ENCODE measurements at places on chromosomes 5 and 9.

DNA sequence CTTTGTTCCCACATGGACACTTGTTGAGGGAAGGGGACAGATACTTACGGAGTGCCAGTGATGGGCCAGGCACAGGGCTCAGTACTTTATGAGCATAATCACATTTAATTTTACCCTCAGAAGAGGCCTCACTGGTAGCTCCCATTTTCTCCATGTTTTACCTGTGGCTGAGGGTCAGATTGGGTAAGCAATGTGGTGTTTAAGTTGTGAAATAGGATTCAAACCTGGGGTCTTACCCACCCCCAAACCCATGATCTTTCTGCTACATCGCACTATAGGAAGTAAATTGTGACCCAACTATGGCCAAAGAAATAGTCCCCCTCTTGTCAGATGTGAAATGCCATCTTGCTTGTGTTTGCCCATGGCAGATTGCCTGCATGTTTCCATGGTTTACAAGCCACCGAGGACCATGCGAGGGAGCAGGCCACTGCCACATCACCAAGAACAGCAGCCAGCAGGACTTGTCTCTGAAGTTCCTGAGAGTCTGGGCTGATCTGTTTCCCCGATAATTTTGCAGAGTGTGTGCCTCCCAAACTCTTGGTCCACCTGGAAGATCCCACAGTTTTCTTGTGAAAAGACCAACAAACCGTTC, 95.4 kb downstream of the MACROH2A1 start:
- no peak for DNase-seq

DNA sequence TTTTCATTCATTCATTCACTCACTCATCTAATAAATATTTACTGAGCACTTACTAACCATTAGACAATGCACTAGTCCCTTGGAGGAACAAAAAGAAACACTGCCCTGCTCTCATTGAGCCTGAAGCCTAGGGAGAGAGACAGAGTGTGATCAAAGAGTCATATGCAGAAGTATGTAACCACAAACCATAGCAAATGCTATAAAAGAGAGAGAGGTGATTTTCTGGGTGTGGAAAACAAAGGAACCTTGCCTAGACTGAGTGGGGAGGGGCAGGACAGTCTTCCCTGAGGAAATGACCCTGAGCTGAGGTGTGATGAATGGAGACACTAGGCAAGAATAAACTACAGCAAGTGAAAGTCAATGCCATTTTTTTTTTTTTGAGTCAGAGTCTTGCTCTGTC, 10.8 kb upstream of the ADRA1B start:
- DNase-seq: no peak

- DNase-seq: no peak
Measured at GRCh38 chr9:109471475-109472393, 26.4 kb downstream of the PTPN3 start.

DNA sequence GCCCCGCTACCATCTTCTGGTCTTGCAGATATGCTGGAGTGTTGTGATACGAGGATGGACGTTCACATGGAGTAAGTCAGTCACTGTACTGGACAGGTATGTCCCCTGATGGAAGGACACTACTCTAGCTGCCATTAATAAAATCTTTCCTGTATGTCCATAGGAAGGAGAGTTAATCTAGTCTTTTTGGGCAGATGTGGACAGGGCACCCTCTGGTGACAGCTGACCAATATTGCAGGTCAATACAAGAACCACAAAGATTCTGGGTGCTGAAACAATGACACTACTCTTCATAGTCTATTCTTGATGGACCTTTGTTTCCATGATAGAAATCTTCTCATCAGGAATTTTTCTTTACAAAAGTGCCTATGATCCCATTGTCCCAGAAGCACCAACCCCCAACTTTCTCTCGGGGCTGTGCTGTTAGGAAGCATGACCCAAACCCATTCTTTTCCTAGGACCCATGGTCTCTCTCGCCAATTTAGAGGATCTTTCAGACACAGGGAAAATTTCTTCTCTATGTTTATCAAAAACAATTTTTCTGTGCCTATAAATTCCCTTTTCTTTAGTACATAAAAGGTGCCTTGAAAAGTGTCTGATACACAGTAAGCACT, 376.9 kb downstream of the DTWD2 start:
- DNase-seq: no peak

GRCh38 chr5:177988989-177989625, 6.9 kb downstream of the PROP1 start:
- DNase-seq: no peak

GRCh38 chr5:83253720-83254119, 176.4 kb downstream of the XRCC4 start:
- no peak for DNase-seq

- no peak for DNase-seq
Measured at GRCh38 chr5:82405618-82406204, 127.6 kb upstream of the RPS23 start.

DNA sequence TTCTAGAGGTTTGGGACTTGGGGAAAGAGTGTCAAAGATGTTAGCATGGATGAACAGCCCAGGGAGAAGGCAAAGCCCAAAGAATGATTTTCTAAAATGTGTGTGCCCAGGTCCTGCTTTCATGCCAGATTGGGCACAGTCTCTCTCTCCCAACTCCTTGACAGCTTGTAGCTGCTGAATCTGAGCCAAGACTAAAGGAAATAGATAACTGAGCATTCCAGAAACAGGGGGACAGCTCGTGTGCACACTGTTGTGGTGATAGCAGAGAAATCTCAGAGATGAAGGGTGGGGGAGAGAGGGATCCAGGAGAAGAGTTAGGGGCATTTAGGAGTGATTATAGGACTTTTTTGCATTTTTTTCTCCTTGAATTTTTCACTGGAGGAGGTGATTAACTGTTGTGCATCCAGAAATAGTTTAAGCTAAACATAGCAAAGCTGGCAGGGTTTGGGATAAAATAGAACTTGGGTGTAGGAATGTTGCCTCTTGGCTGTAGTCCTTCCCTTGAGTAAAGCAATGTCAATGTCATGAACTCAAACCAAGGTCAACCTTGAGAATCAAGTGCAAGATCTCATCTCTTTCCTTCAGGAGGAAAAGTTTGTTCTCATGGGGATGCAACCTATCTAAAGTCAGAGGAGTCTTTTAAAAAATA, 245.9 kb downstream of the SH3GL2 start:
- no peak for DNase-seq

GRCh38 chr5:180135128-180135955, 63.8 kb upstream of the RNF130 start:
- peak; percentile 21 for DNase-seq

- DNase-seq: no peak
Measured at GRCh38 chr5:164202338-164202737, 696.9 kb downstream of the MAT2B start.

- no peak for DNase-seq
Measured at GRCh38 chr9:136127313-136127712, 8.6 kb upstream of the TMEM250 start.

- no peak for DNase-seq
Measured at GRCh38 chr5:129244478-129244877, 149.9 kb downstream of the ISOC1 start.

DNA sequence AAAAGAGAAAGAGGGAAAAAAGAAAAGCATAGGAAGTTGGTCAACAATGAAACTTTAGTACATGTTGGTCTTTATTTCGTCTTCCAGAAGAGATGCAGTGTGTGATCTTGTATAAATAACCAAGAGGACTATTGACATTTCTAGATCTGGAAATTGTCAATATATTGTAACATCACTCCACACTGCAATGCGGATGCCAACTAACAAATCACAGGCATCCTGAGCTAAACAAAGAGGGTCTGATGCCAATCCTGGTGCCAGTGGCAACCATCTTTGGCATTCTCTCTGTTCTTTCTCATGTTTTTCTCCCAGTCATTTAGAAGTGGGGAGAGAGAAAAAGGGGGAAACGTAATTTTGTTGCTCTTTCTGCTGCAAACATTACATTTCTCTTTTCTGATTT, 9.7 kb downstream of the NFIB start:
- no peak for DNase-seq

DNA sequence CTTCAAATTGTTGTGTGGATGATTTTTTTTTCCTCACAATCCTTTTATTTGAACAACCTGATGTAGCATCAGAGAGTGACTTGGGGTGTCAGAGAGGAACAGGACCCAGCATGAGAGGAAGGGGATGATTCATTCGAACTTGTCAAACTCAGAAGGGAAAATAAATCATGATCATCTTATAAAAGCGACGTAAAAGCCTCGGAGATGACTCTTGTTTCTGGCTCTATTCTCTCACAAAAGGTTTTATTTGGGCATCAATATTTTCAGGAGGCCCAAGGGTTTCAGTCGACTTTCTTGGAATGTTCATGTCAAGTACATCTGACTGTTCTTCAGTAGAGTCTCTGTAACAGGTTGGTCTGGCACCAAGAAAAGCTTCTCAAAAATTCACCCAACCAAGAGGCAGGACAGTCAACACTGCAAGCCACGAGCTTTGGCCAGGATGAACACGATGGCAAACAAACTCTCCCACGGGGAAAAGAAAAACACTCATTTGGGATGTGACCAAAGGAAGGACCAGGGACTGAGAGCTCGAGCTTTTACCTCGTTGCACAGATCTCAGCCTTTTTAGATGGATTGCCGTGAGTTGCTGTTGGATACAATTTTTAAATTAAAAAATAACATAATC, 55.1 kb downstream of the ANKH start:
- DNase-seq: no peak

DNA sequence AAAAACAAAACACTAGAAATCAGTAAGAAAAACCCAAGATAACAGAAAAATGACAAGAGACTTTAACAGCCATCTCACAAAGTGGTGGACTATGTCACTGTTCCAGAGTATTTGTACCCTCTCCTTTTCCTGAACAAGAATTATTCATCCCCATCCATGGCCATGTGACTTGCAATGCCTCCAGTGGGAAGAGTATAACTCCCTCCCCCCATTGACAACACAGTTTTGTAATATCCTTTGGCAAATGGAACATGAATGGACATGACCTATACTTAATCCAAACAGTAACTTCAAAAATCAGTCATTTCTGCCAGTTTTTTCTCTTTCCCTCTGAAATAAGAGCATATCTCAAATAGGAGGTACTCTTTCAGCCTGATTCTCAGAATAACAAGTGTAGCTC, 33.9 kb downstream of the PTBP3 start:
- DNase-seq: no peak

DNA sequence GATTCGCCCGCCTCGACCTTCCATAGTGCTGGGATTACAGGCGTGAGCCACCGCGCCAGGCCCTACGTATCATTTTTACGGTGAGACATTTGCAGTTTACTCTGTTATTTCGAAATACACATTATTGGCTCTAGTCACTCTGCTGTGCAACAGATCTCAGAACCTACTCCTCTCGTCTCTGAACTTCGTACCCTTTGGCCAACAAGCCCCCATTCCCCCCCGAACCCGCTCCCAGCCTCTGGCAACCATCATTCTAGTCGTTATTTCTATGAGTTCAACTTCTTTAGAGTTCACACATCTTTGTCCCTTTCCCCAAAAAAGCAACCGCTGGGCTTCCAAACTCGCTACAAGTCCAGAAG, 735 bp downstream of the PTGR1 start:
- DNase-seq: no peak

DNA sequence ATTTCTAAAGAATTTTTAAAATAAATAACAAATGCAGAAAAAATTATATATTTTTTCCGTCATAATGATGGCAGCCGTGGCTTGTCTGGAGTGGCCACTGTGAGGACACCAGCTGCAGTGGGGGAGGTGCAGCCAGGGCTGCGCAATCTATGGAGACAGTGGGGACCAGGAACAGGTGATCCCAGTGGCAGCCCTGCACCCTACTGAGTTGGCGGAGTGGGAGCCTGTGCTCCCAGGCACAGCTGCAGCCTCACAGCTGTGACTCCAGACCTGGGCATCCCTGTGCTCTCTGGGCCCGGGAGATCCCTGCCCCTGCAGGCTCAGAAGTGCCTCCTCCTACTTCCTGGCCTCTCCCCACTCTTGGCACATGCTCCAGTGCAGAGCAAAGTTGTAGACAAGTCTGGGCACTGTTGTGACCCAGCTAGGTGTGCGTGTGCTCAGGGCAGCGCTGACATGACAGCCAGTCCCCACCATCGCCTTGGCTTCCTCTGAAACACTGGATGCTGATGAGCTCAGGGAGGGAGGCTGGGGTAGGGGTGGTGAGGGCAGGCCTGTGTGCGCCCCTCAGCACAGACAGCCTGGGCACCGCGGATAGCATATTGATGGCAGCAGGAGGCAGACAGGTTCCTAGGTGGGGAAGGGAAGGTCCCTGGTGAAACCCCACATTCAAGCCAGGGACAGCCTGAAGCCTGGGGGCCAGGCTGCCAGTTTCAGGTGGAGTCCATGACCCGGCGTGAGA, 96.0 kb upstream of the PRR16 start:
- DNase-seq: no peak

DNA sequence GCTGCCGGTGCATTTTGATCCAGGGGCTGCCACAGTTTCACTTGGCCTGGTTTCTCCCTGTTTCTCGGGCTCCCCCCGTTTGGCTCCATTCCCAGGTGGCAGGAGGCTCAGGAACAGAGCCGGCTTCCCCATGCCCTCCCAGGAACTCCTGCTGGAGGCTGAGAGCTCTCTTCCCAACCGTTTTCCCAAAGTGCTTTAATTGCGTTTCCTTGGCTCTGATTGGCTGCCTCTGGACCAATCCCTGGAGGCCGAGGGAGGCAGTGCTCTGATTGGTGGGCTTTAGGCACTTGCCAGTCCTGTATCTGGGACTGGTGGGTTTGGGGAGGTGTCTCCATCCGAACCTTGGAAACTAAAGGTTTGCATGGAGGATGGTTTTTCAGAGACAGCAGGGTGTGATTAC, 4.9 kb downstream of the TSPAN17 start:
- DNase-seq: no peak

GRCh38 chr9:112872019-112872418, 18.7 kb downstream of the SLC46A2 start:
- no peak for DNase-seq

DNA sequence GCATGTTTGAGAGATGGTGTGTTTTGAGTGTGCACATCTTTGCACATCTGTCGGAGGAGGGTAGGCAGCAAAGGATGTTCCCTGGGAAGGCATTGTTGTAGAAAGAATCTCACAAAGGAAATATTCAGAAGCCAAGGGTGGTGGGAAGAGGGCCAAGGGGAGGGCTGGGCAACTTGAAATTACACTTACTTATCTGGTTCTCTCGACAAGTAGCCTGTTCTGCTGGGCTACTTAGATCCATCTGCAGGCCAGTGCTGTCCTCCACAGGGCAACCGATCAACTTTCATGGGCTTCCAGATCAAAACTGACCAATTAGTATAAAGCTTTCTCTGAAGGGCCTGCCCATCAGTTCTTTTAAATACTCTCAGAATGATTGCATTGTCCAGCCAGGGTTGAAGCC, 495.2 kb downstream of the GADD45G start:
- no peak for DNase-seq

DNA sequence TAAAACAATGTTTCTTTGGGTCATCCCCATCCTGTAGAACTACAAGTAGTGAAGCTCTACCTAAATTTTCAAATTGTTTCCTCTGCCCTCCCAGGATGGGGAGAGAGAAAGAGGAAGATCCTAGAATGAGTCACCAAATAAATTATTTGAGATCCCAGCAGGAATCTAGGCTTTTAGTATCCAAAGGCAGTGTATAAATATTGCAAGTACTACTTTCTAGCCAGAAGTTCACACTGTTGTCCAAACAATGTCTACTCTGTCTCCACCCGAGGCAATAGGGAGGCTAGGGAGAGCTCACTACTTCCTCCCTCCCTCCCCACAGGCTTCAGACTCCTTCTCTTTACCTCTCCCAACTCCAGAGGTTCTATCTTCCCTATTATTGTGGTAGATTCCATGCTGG, 362.8 kb downstream of the MRPS30 start:
- DNase-seq: no peak

GRCh38 chr5:95864944-95865504, 42.5 kb upstream of the GLRX start:
- DNase-seq: no peak

- no peak for DNase-seq
Measured at GRCh38 chr9:81627481-81627880, 61.9 kb downstream of the TLE1 start.

- no peak for DNase-seq
Measured at GRCh38 chr9:76643399-76644117, 120.7 kb upstream of the PCA3 start.
